Naive thymus-derived CD4-positive, alpha-beta T cell (primary cell): ENCODE measurements at places on chromosomes 2 and 18.

DNA sequence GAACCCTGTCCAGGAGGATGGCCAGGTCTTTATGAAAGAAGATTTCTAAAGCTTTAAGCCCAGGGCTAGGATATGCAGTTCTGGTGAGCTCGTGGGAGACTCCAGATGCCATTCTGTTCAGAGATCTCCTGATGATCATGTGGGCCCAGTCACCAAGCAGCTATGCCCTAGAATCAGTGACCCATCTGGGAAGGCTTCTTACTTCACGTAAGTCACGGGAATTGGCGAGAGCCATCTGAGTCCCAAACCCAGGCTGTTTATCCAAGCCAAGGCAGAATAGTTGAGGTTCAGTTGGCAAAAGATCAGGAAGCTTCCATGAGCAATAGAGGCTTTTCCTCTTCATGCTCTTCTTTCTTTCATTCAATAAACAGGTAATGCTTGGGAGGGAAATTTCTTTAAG, 23.9 kb downstream of the ANTXR1 start:
- DNase-seq, result no peak

DNA sequence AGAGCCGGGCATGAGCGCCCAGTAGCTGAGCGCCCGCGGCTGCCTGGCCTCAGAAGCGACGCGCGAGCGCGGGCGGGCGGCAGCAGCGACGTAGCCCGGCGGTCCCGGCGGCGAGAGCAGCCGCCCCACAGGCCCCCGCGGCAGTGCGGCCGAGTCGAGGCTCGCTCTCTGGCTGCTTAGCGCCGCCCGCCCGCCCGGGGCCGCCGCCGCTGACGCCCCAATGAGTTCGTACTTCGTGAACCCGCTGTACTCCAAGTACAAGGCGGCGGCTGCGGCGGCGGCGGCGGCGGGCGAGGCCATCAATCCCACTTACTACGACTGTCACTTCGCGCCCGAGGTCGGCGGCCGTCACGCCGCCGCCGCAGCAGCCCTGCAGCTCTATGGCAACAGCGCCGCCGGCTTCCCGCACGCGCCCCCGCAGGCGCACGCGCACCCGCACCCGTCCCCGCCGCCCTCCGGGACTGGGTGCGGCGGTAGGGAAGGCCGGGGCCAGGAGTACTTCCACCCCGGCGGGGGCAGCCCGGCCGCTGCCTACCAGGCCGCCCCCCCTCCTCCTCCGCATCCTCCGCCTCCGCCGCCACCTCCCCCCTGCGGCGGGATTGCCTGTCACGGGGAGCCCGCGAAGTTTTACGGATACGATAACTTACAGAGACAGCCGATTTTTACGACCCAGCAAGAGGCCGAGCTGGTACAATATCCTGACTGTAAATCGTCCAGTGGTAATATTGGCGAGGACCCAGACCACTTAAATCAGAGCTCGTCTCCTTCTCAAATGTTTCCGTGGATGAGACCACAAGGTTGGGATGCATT, 847 bp downstream of the HOXD8 start:
- DNase-seq, result no peak

DNA sequence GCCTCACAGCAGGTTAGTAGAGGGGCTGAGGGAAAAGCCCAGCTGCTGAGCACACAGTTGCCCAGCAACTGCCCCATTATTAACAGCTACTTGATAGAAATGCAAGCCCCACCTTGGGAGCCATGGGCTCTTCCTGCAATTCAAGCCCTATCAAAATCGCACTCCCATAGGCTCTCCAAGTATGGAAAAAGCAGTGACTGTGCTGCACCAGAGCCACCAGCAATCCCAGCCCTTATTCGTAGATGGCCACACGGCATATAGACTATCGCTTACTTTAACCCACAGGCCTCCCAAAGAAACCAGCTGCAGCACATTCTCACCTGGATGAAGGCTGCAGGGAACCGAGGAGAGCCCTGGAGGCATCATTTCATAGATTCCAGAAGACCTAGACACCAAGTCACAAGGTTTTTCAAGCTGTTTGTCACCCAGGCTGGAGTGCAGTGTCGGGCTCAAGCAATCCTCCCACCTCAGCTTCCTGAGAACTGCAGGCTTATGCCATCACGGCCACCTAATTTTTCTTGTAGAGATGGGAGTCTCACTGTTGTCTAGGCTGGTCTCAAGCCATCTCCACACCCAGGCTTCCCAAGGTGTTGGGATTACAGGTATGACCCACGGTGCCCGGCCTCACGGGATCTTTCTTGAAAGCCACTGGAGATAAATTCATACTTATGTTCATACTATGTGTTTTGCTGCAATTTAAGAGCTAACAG, 11.3 kb downstream of the NCL start:
- DNase-seq, result no peak

GRCh38 chr2:30899516-30900054, 92.3 kb upstream of the CAPN13 start:
- DNase-seq, result no peak

GRCh38 chr18:32427084-32427900, 43.4 kb downstream of the GAREM1 start:
- no peak for DNase-seq

DNA sequence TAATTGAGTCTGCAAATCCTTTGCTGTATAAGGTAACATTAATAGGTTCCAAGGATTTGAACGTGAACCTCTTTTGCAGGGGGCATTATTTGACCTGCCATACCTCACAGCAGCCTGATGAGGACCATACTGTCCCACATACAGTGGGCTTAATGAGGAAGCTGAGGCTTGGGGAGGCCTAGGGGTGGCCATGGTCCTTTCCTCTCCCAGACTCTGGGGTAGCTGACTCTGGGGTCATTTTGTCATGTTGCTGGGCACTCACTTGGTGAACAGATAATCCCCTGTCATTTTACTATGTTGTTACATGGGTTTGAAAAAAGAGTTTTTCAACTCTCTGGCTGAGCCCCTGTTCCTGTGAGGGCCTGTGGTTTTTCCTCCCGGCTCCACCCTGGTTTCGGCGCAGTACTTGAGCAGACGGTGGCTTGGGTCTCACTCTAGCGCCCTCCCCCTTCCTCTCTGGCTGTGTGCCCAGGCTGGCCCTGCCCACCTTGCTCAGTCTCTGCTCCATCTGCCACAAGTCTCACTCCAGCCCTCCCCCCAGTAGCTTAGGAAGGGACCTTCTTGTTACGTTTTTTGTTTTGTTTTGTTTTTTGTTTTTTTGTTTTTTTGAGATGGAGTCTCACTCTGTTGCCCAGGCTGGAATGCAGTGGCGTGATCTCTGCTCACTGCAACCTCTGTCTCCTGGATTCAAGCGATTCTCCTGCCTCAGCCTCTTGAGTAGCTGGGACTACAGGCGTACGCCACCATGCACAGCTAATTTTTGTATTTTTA, 21.0 kb downstream of the INPP4A start:
- peak; percentile 59 for DNase-seq

GRCh38 chr18:1811282-1811681, 760.0 kb downstream of the METTL4 start:
- no peak for DNase-seq

GRCh38 chr18:30920351-30920750, 122.2 kb downstream of the DSC3 start:
- no peak for DNase-seq

DNA sequence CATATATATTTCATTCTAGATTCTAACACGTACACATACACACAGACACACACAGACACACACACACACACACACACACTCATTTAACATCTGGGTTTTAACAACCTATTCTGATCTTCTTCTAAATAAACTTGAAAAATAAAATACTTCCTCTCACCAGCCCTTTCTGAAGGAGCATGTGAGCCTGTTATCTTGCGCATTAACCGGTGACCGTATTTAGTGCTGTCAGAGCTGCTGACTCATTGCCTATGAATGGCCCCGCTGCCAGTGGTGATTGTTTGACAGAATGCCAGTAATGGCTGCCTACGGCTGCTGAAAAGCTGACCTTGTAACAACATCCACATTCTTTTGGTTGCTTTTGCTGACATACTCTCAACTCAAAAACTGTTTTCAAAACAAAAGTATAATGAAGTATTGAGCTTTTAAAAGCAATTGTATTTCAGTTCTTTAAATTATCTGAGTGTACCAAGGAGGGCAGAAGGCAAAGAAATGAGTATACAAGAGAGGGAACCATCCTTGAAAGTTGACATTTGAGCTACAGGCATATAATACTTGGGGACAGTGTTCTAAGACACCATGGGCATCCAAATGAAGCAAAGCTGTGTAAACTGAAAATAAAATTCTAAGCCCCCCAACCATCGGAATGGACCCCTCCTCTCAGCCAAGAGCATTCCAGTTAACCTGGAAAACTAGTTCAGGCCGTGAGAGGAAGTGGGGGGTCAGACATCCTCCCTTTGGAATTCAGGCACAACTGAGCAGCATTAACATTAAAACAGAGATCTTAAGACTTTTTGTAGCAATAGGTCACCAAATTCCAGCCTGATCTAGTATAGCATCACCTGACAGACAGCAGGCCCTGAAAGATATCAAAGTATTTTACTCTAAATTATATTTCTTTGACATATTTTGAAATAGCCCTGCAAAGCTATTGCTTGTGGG, 50.2 kb upstream of the DTNA start:
- no peak for DNase-seq

DNA sequence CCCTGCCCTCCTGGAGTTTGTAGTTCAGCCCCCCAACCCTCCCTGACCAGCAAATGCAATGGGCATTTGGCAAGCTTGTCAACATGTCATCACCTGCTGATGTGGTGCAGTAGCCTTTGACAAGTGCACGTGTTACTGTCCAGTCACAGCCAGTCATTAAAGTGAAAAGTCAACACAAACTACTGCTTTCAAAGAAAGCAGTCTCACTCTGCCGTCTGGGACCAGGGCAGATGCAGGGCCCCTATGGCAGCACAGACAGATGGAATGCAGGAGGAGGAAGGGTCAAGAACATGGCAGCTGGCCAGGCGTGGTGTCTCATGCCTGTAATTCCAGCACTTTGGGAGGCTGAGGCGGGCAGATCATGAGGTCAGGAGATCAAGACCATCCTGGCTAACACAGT, 222.4 kb upstream of the OSR1 start:
- no peak for DNase-seq

DNA sequence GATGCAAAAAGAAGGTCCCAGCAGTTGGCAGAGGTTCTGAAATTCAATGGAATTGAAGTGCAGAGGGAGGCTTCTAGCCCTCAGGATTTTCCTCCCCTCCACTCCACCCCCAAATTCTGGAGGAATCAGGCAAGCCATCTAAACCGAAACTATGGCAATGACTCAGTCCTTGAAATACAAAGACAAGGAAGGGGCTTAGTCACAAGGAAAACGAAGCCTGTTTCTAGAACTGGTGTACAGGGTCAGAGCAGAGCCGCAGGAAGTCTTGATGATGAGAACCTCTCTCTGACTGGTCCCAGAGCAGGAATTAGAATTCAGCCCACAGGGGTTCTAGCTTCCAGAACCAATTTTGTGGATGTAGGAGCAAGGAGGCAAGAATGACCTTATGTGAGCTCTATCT, 111.7 kb upstream of the SCN1A start:
- DNase-seq, result no peak

GRCh38 chr2:20935168-20935775, 108.6 kb downstream of the APOB start:
- DNase-seq, result no peak

- no peak for DNase-seq
Measured at GRCh38 chr18:1929720-1930119, 641.6 kb downstream of the METTL4 start.

GRCh38 chr2:28730641-28731146, 20.9 kb upstream of the PPP1CB start:
- DNase-seq, result no peak

GRCh38 chr2:31234683-31235503, 941 bp downstream of the EHD3 start:
- no peak for DNase-seq

- DNase-seq, result no peak
Measured at GRCh38 chr18:44693030-44693784, 12.5 kb downstream of the SETBP1 start.

DNA sequence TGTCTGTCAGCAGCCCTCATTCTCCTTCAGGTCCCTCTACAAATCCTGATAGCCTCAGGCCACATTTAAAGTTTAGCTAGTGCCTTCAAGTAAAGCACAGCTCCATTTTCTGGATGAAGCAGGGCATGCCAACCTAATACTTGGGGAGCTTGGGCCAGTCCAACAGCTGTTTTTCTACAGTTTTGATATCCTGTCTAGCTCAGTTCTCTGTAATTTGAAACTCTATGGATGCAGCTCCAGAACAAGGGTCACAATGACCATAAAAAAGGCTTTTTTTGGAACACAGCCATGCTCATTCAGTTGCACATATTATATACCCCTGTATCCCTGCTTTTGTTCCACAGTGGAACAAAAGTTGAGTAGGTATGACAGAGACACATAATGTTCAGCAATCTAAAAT, 373.5 kb downstream of the SUCLG1 start:
- DNase-seq, result no peak

- no peak for DNase-seq
Measured at GRCh38 chr2:168180483-168180882, 66.9 kb downstream of the STK39 start.

DNA sequence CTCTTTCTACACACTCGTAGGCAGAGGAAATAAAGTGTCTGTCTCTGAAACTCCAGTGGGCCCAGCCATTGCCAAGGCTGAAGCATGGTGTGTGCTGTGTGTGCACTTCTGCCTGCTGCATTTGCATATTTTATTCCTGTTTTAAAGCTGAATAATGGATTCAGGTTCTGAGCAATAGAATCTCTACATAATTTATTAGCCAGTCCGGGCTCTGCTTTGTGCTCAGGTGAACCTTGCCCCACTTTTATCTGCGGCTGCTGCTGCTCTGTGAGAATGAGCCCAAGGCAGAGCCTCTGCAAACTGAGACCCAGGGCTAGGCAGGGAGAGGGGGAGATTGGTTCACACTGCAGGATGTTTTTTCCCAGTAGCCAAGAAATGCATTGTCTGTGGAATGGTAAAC, 64.6 kb upstream of the SH3BP4 start:
- no peak for DNase-seq

DNA sequence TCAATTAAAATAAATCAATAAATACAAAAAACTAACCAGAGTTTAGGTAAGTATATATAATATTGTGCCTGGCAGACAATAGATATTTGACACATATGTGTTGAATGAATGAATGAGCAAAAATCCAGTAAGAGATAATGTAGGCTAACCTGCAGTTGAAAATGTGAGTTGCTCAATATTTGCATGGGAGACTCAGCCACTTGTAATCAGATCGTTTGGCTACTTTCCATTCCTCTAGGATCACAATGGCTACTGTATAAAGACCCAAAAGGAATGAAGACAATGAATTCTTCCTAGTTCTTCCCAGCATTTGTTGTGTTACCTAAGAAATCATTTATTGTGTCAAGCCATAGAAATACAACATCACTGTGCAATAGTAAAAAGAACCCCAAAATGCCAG, 25.3 kb downstream of the PIEZO2 start:
- no peak for DNase-seq

DNA sequence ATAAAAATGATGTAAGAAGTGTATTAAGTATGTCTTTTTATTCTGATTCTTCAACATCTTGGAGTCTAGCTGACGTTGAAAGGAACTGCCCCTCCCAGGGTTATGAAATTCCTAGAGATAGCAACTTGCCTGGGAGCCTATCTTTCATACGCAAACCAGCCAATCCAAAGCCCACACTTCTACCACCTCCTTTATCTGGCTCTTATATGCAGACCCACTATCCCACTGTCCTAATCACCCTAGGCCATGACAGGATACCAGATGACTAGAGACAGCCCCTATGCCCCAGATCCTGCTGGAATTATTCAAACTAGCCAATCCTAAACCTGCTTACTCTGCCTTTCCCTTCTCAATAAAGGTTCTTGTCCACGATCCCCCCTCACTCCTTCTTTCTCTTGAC, 11.8 kb upstream of the CDC42EP3 start:
- DNase-seq, result no peak

- no peak for DNase-seq
Measured at GRCh38 chr2:212066546-212066945, 472.1 kb downstream of the ERBB4 start.

GRCh38 chr2:214737188-214737587, 72.3 kb downstream of the BARD1 start:
- DNase-seq, result no peak
